ENCODE measurements at places on chromosomes 11 and 22. TPM values are rescaled to one million over a fixed set of nuclear protein-coding genes. Genes with fewer than 3 reads are reported as not detected.

- no peak for DNase-seq
These were observed 473.4 kb downstream of the MN1 start for GRCh38 chr22:27327981-27328721.

DNA sequence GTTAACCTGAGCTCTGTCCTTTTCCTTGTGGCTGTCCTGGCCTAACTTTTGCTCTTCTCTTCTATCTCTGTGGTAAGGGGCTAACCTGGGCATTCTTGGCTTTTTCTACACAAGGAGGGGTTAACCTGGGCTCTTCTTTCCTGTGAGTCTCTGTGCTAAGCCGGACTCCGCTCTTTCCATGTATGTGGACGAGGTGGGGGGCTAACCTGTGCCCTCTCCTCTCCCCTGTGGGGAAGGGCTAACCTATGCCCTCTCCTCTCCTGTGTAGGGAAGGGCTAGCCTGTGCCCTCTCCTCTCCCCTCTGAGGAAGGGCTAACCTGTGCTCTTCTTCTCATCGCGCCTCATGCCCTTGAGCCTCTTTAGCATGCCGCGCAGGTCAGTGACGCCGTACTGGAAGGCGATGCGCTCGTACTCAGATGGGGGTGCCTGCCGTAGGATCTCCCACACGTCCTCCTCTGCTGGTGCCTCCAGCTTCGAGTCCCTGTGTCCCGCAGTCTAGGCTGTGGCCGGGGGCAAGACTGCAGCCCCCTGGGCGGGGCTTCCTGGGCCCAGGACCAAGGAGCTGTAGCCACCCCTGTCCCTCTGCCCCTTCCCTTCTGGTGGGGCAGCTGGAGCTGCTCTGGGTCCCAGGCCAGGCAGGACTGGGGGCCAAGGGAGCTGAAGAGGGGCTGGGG lies 6.5 kb downstream of the MYBPC3 start:
- no peak for DNase-seq

DNA sequence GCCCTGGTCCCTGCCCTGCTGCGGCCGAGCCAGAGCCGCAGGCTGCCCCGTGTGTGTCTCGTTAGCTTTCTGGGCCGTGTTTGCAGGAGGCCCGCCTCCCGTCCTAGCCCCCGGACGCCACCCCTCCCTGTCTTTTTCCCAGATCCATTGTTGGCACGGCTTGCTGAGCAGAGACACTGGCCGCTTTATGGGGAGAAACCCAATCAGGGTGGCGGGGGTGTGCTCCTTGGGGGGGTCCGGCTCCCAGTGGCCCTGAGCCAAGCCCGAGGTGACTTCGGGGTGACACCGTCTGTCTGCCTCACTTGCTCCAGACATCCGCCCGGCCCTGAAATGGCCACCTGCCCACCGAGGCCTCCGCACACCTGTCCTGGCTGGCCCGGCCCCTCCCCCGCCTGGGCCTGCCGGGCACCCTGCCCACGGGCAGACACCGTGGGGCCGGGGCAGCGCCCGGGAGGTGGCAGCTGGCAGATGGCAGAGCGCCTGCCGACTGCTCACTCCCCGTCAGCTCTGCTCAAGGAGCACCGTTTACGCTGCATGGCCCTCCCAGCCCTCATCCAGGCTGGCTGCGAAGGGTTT lies 43.1 kb upstream of the PPARA start:
- no peak for DNase-seq

DNA sequence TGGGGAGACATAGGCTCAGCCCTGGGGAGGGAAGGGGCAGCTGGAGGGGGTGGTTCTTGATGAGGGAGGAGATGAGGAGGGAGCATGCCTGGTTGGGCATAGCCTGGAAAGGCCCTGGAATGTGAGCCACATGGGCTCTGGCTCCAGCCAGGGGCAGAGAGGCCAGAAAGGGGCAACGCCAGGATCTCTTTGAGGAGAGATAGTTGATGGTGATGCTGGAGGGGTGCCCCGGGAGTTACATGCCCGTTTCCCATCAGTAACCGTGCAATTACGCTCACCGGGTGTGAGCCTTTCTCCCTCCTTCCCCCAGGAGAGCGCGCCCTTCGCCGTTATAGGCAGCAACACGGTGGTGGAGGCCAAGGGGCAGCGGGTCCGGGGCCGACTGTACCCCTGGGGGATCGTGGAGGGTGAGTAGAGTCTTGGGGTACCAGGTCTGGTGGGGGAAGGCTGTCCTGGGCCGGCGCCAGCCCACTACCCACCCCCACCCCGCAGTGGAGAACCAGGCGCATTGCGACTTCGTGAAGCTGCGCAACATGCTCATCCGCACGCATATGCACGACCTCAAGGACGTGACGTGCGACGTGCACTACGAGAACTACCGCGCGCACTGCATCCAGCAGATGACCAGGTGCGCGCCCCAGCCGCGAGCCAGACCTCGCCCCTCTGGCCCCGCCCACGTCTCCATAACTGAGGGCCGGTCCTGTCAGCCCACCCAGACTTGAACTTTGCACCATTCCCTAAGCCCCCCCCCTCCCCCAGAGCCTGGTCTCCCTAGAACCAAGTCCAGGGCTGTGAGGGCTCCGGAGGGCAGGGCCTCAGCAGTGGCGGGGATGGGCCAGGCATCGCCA lies 1.8 kb upstream of the GP1BB start:
- DNase-seq, result no peak

HTR3B gene
- 0.10 TPM for total RNA-seq

GRCh38 chr11:77734890-77735289 lies 85.6 kb downstream of the RSF1 start:
- DNase-seq, result no peak

GRCh38 chr11:12173111-12173510 lies 62.7 kb downstream of the MICAL2 start:
- DNase-seq, result no peak

DGAT2 gene
- 6.9 TPM for total RNA-seq

SYT7 gene
- not detected for total RNA-seq

C22orf15 gene
- 0.37 TPM for total RNA-seq

GRCh38 chr22:27602390-27602789 lies 199.2 kb downstream of the MN1 start:
- no peak for DNase-seq

C11orf86 gene
- not detected for total RNA-seq

- DNase-seq, result no peak
These were observed 599.3 kb downstream of the BUD13 start for GRCh38 chr11:116173506-116173905.

DNA sequence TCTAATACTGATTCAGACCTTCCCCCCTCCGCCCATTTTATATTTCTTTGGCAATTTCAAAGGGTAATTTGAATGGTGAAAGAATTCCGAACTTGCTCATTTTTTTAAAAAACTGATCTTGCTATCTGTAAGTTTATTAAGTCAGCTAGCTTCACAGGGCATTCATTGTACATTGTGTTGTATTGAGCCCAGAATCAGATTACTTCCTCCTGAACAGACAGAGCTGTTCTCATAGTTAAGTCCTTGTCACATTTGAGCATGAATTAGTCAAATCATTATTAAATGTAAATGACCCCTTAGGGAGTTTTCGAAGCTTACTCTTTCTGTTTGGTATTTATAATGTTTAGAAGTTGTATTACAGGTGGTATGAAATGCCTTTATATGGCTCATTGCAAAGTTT lies 34.4 kb downstream of the CYP2R1 start:
- no peak for DNase-seq

MYBPC3 gene
- 0.46 TPM for total RNA-seq

DNA sequence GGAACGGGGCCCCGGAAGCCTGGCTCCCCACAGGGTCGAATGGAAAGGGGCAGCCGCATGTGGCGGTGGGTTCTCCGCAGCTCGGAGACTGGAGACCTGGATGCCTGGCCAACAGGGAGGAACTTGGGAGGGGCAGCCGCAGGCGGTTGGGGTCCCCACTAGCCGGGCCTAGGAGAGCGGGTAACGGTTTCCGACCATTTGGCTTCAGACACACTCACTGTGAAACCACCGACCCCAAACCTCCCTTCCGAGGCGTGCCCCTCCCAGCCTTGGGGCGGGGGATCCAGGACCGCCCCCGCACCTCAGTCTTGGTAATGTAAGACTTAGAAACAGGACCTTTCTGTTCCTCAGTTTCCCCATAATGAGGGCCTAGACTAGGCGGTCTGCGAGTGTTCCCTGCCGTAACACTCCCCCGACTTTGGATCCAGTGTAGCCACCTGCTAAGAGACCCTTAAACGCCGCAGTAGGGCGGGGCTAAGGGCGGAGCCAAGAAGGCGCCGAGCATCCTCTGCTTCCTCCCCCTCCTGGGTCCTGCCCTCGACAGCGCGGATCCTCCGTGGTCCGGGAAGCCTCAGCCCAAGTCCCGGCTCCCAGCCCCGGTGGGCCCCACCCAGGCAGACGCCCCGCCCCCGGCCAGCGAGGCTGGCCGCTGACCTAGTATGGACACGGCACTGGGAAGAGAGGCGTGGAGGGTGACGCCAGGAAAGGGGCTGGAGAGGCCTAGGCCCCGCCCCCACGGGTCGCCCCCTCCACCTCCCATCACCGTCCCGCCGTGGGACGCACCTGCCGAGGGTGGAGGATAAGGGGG lies 1.8 kb upstream of the RASGRP2 start:
- DNase-seq, result peak; percentile 80

GRCh38 chr22:38733329-38733723 lies 22.5 kb downstream of the SUN2 start:
- no peak for DNase-seq

SEC14L3 gene
- not detected for total RNA-seq

DNA sequence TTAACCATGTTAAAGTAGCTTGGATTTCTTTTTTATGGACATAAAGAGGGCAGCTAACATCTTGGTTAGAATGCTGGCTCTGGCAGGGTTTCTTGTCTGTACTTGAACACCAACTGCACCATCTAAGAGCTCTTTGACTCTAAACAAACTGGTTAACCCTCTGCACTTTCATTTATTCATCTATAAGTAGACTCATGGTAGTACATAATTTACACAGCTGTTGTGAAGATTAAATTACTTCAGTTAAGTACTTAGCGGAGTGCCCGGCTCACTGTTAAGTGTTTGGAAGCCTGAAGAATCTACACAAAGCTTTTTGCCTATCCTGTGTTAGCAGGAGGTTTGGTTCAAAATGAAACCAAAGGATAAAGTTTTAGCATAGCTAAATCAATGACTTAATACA lies 846.2 kb upstream of the API5 start:
- DNase-seq, result no peak

DNA sequence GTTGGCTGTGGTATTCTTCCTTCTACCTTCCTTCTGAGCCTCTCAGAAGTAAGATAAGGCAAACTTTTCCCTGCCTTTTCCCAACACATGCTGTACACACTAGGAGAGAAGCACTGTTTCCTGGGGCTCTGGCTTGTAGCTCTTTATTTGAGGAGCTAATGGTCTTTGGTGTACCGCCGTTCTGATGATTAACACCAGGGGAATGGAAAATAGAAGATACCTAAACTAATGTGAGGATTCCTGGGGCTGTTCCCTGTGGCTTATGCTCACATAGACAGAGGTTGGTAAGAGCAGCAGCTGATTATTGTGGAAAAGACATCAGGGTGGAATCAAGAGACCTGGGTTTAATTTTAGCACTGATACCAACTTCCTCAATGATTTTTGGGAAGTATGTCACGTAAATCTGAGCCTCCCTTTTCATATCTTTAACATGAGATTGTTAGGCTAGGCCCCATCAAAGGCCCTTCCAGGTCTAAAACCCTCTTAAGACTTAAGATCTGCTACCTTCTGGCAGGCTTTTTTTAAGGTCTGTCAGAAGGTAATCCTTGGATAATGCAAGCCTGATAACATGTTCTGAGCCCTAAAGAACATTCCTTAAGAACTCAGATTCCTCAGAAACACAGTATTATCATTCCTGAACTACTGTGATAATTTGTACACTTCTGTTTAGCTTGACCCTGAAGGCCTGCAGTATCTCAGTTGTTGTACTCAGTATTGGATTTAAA lies 24.8 kb upstream of the RCE1 start:
- DNase-seq, result no peak
